ENCODE measurements at places on chromosomes 3 and 15. TPM values are rescaled to one million over a fixed set of nuclear protein-coding genes. Genes with fewer than 3 reads are reported as not detected.

DNA sequence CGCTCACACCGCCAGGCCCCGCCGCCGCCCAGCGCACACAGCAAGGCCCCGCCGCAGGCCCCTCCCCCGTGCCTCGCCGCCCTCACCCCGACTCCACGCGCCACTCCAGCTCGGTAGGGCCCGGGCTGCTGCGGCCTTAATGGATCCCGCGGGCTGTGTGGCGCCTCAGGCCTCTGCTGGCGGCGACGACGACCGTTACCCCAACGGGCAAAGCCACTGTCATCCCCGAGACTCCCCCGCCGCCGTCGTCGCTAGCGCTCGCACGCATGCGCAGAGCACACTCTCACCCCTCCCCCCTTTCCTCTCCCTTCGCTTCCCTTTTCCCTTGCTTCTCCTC, at the start of gene MSL2:
Gene MSL2 (minus strand): TSS at position 272 of the 337 bp plus-strand sequence. CDS start 1,222 bp downstream, outside the sequence.
- H3K4me3 ChIP-seq = peak within 1 kb of the TSS; percentile 72
- no peak for DNase-seq
- H3K27me3 ChIP-seq = no peaks in the 10 kb centered on the region
- peaks cover 16% of the 10 kb centered on the region for H3K4me1 ChIP-seq

Gene GOLGA6B
- total RNA-seq = not detected

DNA sequence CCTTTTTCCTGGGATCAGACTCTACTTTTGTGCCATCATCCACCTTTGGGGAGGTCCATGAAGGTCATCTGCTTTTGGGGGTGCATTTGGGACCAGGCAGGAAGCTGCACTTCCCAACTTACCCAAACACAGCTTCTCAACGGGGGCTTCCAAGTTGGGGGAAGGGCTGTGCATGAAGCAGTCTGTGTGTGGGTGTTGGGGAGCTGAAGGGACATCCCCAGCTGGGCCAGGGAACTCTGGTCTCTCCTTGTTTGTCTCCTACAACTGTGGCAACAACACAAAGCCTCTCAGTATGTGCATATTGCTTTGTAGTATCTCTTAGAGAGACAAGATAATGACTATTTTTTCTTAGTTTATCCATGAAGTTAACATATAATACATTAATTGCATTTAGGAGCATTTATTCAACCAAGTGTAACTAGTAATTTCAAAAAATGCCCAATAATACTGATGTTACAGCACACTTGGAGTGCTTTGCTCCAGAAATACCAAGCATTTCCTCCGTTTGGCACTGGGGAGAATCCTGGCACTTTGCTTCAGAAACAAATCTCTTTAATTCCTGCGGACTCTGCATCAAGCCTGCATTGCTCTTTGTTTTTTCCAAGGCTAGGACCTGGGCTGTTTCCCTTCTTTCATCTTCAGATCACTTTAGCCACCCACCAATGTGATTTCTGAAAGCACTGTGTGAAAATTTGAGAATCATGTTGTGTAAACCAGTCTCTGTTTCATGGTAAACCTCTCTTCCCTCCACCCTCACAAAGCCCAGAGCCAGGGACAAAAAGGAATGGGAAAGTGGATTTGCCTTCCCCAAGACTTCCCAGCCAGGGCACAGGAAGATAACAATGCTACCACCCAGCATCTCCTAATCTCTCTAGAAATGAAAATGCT, 126.2 kb upstream of the PFN2 start:
- no peak overlapping the region for H3K27ac ChIP-seq
- H3K27me3 ChIP-seq = no peaks in the 10 kb centered on the region
- H3K36me3 ChIP-seq = no peaks in the 10 kb centered on the region
- no peak for DNase-seq
- no peak overlapping the region for H3K4me3 ChIP-seq
- no peaks in the 10 kb centered on the region for H3K4me1 ChIP-seq

GRCh38 chr15:68208136-68208535, 3.0 kb upstream of the CALML4 start:
- no peak overlapping the region for H3K27ac ChIP-seq
- DNase-seq = no peak
- H3K4me3 ChIP-seq = no peak overlapping the region
- H3K36me3 ChIP-seq = no peaks in the 10 kb centered on the region
- no peaks in the 10 kb centered on the region for H3K27me3 ChIP-seq

Gene SSUH2
- total RNA-seq = 0.16 TPM

DNA sequence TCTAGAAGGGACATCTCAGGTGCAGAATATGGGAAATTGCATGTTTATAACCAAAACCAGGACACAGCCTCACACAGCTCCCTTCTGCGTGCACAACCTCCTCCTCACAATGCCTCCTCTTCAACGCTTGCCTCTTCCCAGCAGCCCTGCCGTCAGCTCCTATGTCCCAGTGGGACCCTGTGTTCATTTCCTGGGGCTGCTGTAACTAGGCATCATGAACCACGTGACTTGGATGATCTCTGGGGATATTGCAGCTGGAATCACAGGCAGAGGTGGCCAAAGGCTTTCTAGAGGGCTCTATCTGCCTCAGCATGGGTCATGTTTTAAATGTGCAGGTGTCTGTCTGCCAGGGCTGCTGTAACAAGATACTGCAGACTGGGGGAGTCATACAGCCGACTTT, 375.3 kb downstream of the OCA2 start:
- H3K4me1 ChIP-seq = no peaks in the 10 kb centered on the region
- no peaks in the 10 kb centered on the region for H3K36me3 ChIP-seq
- H3K27ac ChIP-seq = no peak overlapping the region
- no peak for DNase-seq
- H3K27me3 ChIP-seq = no peaks in the 10 kb centered on the region

DNA sequence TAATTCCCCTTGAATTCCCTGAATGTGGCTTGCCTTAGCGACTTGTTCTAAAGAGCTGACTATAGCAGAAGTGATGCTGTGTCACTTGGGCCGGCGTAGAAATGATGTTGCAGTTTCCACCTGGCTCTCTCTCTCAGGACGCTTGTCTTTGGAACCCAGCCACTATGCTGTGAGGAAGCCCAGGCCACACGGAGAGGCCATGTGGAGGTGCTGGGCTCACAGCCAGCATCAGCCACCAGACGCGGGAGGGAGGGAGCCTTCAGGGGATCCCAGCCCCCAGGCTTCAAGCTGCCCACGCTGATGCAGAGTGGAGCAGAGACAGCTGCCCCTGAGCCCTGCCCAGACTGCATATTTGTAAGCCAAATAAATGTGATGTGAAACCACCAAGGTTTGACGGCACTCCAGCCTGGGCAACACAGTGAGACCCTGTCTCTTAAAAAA, 18.6 kb downstream of the RNU5B-1 start:
- no peak for DNase-seq
- H3K4me1 ChIP-seq = no peaks in the 10 kb centered on the region
- H3K4me3 ChIP-seq = no peak overlapping the region
- H3K36me3 ChIP-seq = no peaks in the 10 kb centered on the region
- H3K27ac ChIP-seq = no peak overlapping the region
- no peaks in the 10 kb centered on the region for H3K27me3 ChIP-seq

Data from pancreas (tissue), 10 donors.